B cell (primary cell): ENCODE measurements at places on chromosomes 3 and 15.

GRCh38 chr15:68617001-68617400 lies 38.2 kb downstream of the CORO2B start:
- no peak for DNase-seq

- no peak for DNase-seq
Observed at GRCh38 chr15:69735121-69735520, 282.5 kb downstream of the RPLP1 start.

DNA sequence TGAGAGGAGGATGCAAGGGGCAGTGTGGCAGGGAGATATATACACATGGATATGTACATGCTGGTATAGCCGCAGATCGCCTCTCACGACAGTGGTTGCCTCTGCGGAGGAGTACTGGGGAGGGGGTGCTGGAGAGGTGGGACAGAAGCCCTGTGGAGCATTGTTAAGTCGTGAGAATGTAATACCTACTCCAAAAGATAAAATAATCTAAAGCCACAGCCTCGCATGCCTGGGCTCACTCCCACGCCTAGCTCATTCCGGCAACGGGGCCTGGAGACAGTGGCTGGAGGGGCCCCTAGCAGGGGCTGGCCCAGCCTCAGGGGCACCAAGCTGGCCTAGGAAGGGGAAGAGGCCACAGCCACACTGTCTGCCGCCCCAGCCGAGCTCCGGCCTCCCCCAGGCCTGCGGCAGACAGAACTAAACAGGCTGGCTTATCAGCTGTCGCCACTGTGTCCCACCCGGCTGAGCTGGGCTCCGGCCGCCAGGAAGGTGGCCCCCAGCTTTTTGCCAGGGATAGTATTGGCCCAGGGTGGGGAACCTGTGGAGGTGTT lies 65.1 kb upstream of the LCTL start:
- DNase-seq = no peak

- no peak for DNase-seq
Observed at GRCh38 chr3:182981038-182981380, 671 bp upstream of the DCUN1D1 start.

- no peak for DNase-seq
Observed at GRCh38 chr3:100698736-100699135, 10.6 kb upstream of the TFG start.

DNA sequence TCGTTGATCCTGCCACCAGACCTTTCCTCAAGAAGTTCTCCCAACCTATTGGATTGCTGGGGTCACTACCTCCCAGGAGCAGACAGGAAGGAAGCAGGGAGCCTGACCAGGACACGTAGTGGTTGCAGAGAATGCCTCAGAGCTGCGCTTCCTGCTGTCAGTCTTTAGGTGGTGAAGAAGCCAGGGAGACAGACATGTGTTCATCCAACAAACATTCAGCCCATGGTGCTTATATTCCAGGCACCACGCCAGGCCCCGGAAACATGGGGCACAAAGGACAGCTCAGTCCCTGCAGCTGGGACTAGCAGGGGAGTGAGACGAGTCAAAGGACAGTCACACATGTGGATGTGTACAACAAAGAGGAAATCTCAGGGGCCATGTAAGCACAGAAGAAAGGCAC lies 26.0 kb upstream of the CORO2B start:
- no peak for DNase-seq

- no peak for DNase-seq
Observed at GRCh38 chr3:12961007-12961696, 112.1 kb downstream of the IQSEC1 start.

GRCh38 chr3:16362770-16363169 lies 97.8 kb downstream of the OXNAD1 start:
- DNase-seq = no peak

GRCh38 chr15:77897896-77898406 lies 179.6 kb downstream of the TBC1D2B start:
- no peak for DNase-seq

DNA sequence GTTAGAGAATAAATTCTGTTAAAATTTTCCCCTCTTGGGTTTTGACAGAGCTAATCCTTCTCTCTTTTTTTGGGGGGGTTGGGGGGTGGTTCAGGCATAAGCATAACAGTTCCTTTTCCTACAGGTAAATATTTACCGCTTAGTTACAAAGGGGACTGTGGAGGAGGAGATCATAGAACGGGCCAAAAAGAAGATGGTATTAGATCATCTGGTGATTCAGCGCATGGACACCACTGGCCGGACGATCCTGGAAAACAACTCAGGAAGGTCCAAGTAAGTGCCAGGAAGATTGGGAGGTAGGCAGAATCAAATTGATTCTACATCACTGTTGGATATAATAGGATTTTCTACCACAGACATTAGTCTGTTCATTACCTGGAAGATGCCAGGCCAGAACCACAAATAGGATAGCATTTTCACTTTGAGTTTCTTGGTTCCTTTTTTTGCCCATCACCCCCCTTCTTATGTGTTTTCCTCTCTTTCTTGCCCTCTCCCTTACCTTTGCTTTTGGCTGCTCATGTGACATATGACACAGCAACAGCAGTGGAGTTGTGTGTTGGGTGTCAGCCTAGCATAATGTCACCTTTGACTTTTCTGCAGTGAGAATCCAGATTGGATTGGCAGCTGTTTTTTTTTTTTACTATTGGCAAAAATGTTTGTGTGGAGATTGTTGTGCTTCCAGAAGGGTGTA lies 79.0 kb downstream of the CHD2 start:
- peak; percentile 18 for DNase-seq

GRCh38 chr3:51982352-51982837 lies 940 bp upstream of the ACY1 start:
- peak; percentile 63 for DNase-seq

DNA sequence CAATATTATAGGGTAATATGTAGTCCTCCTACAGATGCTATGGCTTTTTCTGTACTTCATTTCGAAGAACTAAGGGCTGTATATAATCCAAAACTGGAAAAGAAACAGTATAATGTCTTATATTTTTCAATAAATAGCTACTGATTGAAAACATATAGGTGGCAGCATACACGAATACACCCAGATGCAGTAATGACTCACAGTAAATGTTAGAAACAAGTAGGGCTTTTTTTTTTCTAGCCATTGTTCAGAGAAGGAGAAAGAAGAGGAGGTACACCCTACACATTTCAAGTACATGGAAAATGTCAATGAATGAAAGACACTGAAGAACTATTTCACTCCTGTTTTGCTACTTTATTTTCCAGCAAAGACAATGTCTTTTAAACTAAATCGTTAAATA lies 9.4 kb downstream of the DAZL start:
- DNase-seq = no peak

DNA sequence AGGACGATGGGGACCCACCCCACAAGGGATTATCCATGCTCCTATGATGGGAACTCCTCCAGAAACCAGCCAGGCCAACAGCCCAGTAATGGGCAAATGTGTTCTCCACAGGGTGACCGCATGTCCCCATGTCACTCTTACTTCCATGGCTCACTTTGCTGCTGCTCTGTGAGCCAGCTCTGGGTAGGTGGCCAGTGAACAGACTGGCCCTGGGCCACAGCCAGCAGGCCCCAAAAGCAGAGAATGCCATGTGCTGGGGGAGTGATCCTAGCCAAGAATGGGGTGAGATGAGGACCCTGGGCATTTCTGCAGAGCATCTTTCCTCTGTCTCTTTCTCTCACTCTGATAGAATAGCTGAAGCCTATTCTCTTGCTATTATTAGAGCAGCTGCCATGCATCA lies 391.4 kb downstream of the LRTM1 start:
- DNase-seq = no peak

DNA sequence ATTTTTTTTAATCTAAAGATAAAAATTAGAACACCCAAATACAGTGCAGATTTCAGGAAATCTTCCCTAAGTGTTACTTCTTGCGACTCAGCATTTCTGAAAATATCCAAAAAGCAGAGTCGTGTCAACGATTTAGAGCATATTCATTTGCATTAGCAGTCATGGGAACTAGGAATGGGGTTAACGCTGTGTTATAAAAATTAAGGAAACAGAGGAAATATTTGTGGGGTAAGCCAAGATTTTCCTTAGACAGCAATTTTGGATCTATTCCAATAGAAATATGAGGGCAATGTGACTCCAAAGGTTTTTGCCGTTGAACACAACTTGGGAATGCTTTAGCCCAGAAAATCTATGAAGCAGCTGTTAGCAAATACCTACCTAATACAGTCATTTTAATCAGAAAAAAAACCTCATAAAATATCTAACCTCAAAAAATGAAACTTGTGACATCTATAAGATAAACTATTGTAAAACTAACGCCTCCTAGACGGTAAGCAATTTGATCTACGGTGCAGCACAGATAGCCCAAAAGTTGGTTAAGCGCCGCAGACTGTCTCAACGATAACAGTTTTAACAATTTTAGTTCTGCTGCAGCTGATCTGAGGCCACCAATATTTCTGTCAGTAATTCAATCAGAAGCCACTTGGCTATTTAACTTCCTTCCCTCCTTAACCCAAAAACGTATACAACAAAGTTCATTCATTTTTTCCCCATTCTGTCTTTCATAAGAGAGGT lies 5.8 kb upstream of the ATP11B start:
- DNase-seq = no peak

DNA sequence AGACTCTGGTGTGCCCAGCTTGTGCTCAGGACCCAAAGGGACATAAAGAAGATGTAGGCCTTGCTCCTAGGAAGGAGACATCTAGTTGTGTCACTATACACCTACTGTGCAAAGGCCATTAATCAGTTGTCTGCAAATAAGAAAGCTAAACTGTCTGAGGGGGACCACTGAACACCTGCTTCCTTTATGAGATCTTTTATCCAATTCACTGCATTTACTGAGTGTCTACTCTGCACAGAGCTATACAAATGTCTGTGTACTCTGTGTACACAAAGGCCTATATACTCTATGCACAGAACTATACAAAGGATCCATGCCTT lies 124.8 kb downstream of the CTNNB1 start:
- no peak for DNase-seq

DNA sequence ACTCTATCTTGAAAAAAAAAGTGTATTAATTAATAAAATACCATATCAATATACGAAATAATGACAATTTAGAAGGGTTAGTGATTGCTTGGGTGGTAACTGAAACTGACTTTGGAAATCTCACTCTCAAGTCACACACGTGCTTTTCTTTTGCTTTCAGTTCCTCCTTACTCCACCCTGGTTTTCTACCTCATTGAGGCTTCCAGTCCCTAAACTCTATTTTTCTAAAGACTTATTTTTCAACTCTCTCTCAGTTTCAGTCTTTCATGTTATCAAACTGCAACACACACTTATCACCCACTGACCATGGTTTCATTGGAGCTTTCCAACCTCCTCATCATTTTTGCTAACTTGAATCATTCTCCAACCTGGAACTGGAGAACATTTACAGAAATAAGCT lies 23.5 kb downstream of the IL12A start:
- peak; percentile 72 for DNase-seq
